ENCODE measurements at places on chromosomes 3 and 15. TPM values are rescaled to one million over a fixed set of nuclear protein-coding genes. Genes with fewer than 3 reads are reported as not detected.
A peak's percentile ranks its signal among the peaks of the same experiment; 100 is the strongest.

DNA sequence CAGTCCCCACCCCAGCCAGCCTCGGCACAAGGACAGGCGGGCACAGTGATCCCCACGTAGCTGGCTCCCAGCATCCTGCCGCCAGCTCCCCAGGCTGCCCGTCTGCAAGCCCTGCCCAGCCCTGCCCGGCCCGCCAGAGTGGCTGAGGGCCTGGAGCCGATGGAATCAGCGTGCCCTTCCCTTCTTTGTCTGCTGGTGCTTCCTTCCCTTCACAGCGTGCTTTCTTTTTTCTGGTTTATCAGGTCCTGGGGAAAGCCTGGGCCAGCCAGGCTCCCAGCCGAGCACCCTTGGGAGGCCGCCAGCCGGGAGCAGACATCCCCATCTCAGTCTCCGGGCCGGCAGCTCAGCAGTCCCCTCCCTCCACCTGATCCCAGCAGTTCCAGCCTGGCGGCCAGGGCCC is 54.7 kb upstream of the SMAD6 start:
- DNase-seq: no peak

- DNase-seq: no peak
Measured at GRCh38 chr3:81580355-81580754, 181.1 kb downstream of the GBE1 start.

DNA sequence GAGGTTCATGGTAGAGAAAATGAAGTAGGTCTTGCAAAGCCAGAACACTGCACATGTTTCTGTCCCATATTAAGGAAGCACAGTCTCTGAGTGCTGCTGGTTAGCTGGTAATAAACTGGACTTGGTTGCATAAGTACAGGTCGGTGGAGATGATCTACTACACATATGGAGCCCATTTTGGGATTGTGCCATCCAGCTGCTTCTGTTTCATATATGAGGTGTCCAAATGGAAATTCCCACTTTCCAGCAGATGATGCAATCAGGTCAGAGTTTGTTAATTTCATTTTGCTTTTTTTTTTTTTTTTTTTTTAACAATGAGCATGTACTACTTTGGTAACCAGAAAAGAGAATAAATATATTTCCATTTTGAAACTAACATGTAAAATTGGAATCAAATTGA is 122.6 kb downstream of the SATB1 start:
- no peak for DNase-seq

DNA sequence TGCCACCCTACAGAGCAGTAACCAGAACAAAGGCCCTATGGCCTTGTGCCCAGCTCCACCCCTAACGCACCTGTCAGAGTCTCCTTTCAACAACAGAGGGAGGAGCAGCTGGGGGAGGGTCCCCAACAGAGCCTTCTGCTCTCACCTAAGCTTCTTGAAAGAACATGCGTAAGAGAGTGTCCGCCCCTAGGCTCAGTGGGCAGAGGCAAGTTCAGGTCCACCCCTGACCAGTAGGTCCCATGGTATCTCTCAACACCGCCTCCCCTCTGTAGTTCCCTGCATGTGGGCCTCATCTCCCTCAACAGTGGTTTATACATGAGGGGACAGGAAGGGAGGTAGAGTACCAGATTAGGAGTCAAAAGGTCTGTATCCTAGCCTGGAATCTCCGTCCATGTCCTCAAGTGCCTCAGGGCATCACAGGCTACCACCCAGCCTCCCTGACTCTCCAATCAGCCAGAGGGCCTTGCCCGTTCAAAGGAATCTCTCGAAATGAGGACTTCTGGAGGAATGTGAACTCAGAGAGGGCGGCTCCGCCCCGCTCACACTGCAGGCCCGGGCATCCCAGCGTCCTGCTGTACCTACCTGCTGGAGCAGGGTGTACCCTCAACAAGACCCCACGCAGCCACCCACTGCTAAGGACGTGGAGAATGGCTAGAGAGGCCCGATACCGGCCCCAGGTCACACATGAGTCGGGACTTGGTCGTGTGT is 680 bp downstream of the POC1A start:
- DNase-seq: no peak

DNA sequence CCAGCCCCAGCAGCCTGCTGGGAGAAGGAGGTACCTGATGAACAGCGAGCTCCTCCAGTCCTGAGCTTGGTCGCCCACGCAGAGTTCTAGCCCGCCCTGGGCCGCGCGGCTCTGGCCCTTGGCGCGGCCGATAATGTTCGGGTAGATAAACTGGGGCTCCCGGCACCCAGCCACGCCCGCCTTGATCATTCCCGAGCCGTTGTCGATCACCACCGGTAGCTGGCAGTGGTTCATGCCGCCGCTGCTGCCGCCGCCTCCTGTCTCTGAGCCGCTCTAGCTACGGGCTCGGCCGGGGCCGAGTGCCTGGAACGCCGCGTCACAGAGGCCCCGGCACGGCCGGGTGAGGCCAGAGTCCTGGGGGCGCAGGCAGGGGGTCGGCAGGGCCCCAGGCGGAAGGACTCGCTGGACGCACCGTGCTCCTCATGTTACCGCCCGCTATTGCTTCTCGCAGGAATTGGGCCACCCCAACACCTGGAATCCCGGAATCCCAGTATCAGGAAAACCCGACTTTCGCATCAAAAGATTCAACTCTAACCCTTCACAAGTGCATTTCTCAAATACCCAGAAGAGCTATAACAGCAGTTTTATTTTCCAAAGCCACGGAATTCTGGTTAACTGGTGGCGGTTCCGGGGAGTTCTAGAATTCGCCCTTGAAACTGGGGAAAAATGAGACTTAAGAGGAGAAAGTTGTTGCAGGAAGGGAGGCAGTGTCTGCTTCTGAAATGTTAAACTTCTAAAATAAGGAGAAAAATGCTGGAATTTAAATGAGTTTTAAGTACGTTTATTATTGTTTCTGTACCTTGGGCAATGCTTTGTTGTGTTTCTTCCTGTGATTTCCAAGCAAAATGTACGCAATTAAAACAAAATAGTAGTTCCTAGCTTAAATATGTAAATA is at the start of gene ACTRT3:
Gene ACTRT3, minus strand, starts transcription at position 275 of the 895 bp plus-strand sequence. Its CDS starts 41 bp downstream, at position 234.
- DNase-seq: peak; percentile 92

GRCh38 chr3:15903164-15903563 is 105.4 kb upstream of the ANKRD28 start:
- no peak for DNase-seq

- DNase-seq: no peak
Measured at GRCh38 chr3:17974206-17974841, 231.9 kb upstream of the TBC1D5 start.

DNA sequence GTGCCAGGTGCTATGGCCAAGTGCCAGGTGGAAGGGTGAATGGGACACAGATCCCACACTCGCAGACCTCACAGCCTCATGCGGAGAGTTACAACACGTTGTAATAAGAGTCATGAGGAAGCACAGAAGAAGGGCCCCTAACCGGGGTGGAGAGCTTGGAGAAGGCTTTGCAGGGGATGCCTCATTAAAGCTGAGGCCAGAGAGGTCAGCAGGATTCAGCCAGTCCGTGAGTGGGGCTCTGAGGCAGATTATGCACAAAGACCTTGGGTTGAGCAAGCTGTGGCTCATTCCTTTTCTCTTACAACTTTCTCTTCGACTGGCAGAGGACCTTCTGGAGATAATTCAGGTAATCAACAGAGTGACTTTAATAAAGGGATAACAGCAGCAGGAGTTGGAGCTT is 65.3 kb upstream of the SNRK start:
- no peak for DNase-seq

DNA sequence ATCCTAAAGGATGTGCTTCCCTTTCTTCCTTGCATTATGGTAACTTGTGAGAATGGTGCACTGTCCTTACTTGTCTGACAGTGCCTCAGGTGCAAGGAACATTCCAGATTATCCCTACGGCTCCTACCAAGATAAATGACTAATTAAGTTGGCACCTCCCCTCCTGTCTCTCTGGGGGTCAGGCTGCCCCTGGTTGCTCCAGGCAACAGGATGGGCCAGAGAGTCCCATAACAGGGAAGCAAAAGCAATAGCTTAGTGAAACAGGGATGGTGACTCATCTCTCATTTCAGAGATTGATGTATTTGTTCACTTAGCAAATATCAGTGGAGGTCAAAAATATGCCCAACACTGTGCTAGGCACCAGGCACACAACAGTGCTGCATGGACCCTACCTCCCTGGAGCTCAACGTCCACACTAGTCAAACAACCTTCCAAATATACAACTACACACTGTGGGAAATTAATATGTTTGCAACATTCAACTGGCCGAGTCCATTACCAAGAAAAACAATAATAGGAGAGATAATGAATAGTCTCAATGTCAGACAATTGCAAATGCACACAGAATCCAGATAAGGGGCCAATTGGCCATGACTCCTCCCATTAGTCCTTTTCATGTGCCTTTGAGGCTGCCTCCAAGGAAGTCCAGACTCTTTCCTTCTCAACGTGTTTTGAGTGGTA is 249.0 kb downstream of the TLE3 start:
- DNase-seq: no peak

DNA sequence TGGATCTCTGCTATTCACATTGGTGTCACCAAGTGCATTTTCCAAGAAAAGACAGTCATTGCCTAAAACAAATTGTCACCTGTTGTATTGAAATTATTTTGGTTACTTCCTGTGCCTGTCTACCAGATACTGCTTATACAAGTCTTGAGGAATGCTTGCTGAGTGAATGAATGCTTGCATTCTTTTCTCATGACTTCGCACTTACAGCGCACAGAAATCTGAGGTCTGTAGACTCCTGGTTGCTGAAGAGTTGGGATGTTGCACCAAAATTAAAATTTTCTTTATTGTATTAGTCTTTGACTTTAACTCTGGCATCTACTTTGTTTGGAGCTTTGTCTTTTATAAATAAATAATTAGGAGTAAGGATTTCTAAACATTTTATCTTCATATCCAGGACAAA is 28.4 kb downstream of the SH3GL3 start:
- no peak for DNase-seq

DNA sequence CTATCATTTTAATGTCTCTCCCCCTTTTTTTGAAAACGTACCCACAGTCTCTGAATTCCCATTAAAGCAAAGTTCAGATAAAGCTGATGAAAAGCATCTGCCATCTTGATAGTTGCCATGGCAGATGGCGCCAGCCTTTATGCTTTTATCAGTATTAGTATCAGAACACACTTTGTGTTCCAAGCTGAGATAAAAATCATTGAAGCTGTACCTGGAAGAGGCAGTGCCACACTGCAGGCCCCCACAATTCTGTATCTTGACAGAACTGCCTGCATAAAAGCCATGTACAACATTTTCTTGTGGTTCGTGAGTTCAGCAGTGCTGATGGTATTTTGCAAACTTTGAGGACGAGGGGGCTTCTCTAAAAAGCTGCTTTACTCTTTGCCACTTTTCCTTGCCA is 311.7 kb downstream of the SATB1 start:
- no peak for DNase-seq

DNA sequence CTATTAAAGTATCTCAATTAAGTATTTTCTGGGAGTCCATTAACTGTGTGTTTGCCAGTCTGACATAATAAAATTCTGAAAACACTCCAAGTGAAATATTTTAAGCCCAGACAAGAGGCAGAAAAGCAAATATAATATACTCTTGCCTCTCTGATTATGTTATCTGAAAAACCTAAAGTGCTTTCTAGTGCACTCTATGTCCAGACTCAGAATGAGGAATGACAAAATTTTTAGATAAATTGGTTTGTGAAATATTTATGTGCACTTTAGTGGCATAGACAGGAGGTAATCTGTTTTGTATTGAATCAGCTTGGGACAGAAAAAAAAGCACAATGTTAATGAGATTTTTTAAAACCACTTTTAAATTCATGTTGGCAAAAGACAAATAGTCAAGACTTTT is 508.2 kb upstream of the SUCLG2 start:
- no peak for DNase-seq

DNA sequence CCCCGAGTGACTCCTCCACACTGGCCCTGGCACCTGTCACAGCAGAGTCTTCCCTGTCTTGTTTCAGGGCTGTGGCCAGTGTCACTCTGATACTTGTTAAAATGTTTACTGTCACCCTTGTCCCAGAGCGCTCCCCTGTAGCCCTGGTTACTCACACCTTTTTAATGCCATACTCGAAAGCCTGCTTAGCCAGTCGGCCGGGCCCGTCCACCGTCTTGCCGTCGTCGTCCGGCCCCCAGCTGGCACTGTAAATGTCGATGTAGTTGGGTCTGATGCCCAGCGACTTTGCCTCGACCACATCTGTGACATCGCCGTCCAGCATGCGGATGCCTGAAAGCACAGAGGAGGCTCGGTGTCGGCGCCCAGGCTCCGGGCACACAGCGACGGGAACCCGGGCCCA is 91.3 kb downstream of the PCSK6 start:
- DNase-seq: no peak

GRCh38 chr3:124797426-124797945 is 67.2 kb downstream of the UMPS start:
- peak; percentile 29 for DNase-seq

DNA sequence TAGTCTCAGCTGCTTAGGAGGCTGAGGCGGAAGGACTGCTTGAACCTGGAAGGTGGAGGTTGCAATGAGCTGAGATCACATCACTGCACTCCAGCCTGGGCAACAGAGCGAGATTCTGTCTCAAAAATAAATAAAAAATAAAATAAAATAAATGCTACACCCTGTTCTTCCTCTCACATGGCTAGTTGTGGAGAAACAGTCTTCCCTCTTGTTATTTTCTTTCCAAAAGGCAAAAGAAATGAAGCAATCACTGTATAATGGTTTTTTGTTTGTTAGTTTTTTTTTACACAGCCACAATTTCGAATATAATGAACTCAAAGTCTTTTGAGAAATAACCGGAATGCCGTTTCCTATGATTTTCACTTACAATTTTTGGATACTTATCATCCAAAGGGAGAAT is 4.9 kb upstream of the FRMD4B start:
- no peak for DNase-seq

GRCh38 chr15:86647810-86648440 is 568.3 kb downstream of the AGBL1 start:
- no peak for DNase-seq

DNA sequence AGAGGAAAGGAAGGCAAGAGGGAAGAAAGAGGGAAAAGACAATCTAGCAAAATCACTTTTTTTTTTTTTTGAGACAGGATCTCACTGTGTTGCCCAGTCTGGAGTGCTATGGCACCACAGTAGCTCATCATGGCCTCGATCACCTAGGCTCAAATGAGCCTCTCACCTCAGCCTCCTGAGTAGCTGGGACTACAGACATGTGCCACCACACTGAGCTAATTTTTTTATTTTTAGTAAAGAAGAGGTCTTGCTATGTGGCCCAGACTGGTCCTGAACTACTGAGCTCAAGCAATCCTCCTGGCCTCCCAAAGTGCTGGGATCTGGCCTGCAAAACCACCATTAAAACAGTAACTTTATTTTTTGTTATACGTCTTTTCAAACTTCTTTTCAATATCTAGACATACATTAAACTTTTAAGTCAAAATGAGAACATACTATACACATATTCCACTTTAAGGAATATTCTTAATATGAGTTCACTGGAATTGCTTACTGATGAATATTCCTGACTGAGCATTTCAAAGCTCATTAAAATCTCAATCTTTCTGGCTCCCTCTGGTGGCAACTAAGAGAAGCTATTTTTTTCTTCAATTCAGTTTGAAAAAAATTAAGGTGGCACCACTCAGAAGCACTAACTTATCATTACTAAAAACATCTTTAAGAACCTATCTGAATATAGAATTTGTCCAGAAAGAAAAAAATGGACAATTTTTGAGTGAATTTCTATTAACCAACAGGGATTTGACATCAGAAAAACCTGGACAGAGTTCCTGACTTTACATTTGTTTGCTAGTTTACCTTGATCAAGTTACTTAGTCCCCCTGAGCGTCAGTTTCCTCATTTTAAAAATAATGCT is 40.9 kb downstream of the UACA start:
- DNase-seq: no peak

The SLC6A1 gene
- total RNA-seq: 1.3 TPM

The PIF1 gene
- 0.95 TPM for total RNA-seq

The DUSP7 gene
- 36.4 TPM for total RNA-seq

The ANKRD28 gene
- 40.9 TPM for total RNA-seq

The PLA2G4E gene
- total RNA-seq: not detected

The MESP1 gene
- total RNA-seq: 0.69 TPM

The ZNF620 gene
- total RNA-seq: 3.6 TPM

The CHRNA3 gene
- total RNA-seq: not detected

The ROPN1 gene
- not detected for total RNA-seq

The CADPS gene
- 1.6 TPM for total RNA-seq

All from posterior vena cava (tissue), 2 donors.